Omental fat pad (tissue), 4 donors: ENCODE measurements at places on chromosomes 7 and 10. TPM values are rescaled to one million over a fixed set of nuclear protein-coding genes. Genes with fewer than 3 reads are reported as not detected.

NXPH1 gene
- not detected for total RNA-seq

CALML5 gene
- total RNA-seq = not detected

TMEM213 gene
- total RNA-seq = not detected

ZNF33B gene
- 9.0 TPM for total RNA-seq

AZGP1 gene
- total RNA-seq = 70.9 TPM

VENTX gene
- total RNA-seq = 0.32 TPM

PAOX gene
- total RNA-seq = 3.8 TPM

DNA sequence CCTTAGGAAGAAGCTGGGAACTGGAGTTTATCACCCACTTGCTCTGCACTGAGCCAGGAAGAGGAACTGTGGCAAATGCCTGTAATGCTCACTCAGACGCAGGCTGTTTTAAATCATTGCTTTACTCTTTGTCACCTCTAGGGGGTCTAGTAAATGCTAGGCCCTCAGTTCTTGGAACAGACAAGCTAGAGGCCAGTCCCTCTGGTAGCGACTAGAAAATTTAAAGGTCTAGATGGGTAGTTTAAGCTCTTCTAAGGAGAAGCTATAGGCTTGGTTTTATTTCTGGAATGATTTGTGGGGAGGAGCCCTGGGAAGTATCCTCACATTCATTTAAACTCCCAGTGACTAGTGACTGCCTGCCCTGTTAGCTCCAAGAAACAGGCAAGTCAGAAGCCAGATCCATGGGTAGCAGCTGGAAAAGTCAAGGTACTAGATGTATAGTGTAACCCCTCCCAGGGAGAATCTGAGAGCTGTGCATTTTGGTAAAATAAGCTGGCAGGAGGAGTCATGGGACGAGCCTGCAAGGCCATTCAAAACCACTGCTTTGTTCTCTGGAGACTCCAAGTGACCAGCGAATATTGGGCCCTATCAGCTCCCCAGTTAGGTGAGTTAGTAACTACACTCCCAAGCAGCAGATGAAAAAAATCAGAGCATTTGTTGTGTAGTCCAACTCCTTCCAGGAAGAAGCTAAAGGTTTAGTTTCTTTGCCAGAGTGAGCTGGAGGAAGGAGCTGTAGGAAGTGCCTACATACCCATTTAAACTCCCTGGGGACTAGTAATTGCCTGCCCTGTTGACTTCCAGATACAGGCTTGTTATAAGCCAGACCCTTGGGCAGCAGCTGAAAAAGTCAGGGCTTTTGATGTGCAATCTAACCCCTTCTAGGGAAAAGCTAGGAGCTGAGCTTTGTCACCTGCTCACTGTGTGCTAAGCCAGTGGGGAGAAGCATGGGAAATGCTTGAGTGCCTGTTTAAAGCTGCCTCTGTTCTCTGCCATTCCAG, 68.9 kb downstream of the DYNC1I1 start:
- no peak for DNase-seq

DNA sequence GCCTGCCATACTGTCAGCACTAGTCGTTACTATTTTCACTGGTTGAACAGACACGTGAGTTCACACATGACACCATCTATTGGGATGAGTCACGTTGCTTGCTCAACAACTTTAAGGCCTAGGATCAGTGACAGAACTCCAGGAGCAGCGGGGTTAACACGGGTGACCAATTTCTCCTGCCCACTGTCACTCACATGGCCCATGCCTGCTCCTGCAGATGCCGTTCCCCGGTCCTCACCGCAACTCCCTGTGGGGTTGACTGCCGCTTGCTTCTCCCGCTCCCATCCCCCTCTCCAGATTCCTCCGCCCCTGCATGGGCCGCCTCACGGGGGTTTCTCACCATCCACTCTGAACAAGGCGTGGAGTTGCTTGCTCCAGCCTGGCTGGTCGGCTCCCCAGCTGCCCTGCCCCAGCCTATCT, 128.2 kb downstream of the TAX1BP1 start:
- DNase-seq = no peak

DNA sequence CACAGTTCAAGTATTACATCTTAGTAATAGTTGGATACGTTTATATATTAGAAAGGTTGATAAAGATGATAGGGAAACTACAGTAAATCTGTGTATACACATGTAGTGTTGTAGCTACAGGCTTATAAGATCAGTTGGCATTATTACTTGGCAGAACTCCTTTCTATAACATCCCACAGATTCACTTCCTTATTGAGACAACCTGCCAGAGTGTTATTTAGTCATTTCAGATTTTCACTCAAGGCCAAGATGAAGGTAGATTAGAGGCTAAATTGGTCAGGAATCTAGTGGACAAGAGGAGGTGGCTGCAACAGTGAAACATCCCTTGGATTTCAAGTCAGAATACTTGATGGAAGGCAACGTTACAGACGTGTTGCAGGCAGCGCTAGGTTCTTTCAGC, 63.0 kb downstream of the PAPSS2 start:
- DNase-seq = no peak

DNA sequence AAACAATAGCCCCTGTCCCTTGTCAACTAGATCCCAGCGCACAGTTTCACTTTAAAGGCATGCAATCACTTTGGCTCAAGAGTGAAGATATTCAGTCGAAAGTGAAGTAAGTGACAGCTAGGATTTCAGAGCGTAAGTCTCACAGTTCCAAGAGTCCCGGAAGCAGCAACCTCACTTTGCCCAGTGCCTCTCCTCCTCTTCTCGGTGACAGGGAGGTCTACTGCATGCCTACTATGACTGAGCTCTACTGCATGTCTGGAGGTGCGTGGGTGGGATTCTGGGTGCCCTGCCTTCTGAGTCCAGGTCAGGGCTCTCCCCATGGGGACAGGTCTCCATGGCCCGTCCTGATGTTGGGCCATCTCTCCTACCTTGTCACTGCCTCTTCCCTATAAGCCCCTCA, 17.0 kb downstream of the PRKCQ start:
- DNase-seq = no peak

DNA sequence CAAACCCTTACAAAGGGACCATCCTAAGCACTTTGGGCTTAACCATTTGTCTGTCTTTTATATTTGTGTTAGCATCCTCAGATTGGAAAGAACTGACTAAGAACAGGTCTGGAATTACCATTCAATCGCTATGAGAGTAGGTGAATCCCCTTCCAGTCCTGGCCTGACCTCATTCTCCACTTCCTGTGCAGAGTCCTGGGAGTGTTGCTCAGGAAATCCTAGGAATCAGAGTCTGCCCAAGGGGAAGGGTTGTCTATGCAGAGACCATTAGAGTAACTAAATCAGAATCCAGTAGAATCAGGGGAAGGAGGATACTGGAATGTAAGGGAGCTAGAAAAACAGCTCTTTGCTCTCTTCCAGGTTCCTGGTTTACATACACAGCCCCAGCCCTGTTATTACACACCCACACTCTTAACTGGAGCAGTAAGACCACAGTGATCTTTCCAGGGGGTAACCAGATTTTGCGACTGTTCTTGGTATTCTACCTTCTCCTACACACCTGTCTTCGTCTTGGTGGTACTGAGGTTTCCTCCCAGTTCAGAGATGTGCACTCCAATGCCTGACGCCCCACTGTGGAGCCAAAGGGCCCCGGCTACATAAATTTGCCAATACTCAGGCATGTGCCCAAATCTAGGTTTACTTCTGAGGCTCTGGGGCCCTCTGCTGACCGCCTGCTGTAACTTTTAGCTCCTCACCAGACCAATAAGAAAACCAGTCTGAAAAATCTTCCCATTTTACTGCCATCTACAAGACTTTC, 103.7 kb downstream of the RNF216 start:
- DNase-seq = no peak

DNA sequence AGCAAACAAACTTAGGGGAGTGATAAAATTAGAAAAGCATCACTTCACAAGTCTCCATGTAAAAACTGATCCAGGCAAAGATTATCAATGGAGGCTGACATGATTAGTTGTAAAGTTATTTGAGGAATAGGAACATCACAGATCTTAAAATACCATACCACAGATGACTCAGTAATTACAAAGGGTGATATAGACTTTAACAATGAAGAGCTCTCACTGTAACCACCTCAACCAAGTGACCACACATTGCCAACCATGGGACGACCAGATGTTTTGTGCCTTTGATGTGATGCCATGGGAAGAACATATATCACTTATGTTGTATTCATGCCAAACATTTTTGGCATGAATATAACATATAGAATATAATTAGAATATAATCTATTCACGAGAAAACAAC, 11.7 kb downstream of the AASS start:
- no peak for DNase-seq

DNA sequence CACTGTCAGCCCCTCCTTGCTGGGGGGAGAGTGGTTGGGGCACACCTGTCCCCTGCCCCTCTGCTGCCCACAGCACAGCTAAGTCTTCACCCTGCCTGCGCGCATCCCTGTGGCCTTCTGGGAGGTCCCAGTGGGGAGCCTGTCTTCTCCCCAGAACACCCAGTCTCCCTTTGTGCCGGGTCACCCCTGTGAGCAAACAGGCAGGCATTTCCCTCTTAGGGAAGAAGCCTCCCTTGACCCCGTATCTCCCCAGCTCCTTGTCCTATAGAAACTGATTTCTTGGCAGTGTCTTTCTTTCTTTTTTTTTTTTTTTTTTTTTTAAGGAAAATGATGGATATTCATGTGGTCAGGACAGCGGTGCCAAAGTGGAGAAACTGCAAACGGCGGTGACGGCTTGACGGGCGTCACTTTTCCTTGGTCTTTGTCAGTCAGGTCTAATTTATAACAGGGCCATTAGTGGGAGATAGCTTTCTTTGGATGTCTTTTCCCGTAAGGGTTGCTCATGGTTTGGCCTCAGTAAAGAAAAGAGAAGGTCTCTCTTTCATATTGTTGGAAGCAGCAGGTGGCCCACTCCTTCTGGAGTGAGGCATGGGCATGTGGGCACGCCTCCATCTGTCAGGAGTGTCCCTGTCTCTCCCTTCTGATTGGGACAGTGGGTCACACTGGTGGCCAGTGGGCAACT, 115.3 kb downstream of the NKX6-2 start:
- no peak for DNase-seq

DNA sequence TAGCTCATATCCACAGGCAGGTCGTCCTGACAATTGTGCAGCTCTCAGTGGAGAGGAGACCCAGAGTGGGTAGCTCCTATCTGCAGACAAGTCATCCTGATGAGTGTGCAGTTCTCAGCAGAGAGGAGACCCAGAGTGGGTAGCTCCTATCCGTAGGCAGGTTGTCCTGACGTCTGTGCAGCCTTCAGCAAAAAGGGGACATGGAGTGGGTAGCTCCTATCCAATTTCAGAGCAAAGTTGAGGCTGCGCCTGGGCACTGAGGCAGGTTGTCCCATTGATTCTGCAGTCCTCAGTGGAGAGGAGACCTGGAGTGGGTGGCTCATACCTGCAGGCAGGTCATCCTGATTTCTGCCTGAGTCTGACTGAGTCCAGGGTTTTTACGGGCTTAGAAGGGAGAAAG, 111.8 kb downstream of the HPSE2 start:
- DNase-seq = no peak

GRCh38 chr7:119838444-119838843, 434.5 kb upstream of the KCND2 start:
- DNase-seq = no peak

DNA sequence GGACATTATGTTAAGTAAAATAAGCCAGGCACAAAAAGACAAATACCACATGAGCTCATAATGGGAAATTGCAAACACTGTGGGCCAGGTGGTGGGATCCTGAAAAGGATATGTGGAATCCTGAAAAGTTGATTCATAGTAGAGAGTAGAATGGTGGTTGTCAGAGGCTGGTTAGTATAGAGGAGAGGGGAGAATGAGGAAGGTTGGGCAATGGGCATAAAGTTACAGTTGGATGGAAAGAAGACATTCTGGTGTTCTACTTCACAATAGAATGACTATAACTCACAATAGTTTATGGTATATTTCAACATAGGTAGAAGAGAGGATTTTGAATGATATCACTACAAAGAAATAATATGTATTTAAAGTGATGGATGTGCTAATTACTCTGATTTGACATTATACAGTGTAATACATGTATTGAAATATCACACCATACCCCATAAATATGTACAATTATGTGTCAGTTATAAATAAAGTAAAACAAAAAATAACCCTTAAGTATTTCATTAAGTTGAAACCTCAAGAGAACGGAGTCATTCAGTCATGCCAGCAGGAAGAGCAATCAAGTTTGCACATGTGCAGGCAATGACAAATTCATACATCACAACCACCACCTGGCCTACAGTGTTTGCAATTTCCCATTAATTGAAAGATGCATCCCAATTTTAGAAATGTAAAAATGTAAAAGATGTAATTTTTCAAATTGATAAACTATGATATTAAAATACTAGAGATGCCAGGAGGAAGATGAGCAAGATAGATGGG, 156.7 kb downstream of the MAGI2 start:
- DNase-seq = no peak

DNA sequence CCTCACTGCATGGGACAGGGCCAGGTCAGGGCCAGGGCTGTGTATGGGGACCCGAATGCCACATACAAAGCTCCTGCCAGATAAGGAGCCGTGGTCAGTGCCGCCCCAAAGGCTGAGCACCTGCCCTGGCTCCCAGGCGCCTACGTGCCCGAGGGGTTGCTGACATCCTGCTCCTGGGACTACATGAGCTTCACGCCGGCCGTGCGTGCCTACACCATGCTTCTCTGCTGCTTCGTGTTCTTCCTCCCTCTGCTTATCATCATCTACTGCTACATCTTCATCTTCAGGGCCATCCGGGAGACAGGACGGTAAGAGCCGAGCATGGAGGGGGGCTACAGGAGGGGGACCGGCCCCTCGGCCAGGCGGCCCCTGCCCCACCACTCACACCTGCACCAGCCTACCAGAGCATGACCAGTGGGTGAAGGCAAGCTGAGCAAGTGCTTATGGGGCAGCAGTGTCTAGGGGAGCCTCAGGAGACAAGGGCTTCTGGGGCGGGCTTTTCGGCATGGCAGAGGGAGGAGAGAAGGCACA, 4.9 kb downstream of the OPN4 start:
- DNase-seq = no peak

DNA sequence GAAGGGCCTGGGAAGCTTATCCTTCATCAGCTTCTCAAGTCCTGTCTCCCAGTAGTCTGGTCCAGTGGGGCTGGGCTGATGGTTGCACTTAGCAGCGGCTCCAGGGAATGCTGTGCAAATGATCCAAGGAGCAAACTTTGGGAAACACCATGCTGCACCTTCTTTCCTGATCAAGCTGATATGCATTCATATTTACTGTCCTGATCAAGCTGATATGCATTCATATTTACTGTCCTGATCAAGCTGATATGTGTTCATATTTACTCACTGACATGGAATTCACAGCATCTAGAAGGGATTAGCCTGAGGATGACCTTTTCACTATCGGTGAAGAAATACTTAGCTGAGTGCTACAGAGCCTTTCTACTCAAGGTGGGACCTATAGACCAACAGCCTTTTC, 330.7 kb downstream of the BMPER start:
- DNase-seq = no peak

GRCh38 chr10:30935078-30935477, 96.6 kb downstream of the ZNF438 start:
- DNase-seq = no peak

- no peak for DNase-seq
Observed at GRCh38 chr10:102782673-102783551, 39.2 kb downstream of the WBP1L start.

DNA sequence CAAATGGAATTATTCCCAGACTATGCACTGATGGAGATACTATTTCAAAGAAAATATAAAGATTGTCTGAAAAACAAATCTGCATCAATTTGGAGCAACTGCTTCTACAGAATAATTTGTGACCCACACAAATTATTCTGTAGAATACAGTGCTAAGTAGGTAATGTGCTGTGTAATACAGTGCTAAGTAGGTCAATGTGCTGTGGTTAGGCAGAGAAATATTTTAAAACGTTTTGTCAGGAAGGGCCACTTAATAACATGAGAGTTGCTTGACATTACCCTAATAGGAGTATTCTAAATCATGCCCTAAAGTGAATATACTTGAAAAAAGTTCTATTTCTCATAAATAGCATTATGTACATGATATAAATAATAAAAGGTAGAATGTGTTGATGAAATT, 116.5 kb upstream of the KCND2 start:
- DNase-seq = no peak
